ENCODE measurements at places on chromosomes 6 and 20.
A peak's percentile ranks its signal among the peaks of the same experiment; 100 is the strongest.

DNA sequence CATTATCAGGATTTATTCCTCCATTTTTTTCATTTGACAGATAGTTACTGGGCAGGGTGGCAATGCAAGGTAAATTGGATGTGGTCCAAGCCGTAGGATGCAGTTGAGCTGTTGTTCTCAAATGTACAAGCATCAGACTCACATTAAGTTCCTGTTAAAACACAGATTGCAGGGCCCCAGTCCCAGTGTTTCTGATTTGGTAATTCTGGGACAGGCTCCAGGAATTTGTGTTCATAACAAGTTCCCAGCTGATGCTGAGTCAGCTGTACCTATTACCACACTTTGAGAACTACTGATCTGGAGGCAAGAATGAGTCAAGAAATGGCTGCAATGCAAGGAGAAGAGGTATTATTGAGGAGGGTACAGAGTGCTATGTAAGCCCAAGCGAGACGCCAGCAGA is 11.7 kb downstream of the TMEM244 start:
- no peak for DNase-seq

GRCh38 chr6:9646342-9647070 is 768.4 kb downstream of the TFAP2A start:
- no peak for DNase-seq

- no peak for DNase-seq
Measured at GRCh38 chr6:139386404-139386803, 12.0 kb upstream of the CITED2 start.

GRCh38 chr20:38043512-38044300 is 10.2 kb downstream of the RPRD1B start:
- no peak for DNase-seq

DNA sequence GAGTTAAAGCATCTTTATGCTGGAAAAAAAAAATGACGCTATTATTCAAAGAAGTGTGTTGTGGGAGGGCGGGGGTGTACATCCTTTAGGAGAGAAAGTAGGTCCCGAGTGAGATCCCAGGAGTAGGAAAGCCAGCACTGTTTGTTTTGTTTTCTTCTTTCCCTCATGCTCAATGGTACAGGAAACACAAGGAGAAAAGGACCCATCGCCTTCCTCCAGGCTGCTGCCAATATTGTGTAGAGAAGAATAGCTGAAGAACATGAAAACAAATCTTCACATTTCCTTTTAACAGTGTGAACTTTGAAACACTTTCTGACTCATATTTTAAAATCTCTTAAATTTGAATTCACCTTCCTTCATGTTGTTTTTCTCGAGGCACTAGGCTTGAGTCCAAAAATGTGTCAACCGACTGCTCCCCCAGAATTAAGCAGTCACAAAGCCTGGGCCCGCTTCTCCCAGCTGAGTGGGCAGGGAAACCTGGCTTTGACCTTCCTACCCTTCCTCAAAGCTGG is 22.3 kb downstream of the PPP1R16B start:
- no peak for DNase-seq

DNA sequence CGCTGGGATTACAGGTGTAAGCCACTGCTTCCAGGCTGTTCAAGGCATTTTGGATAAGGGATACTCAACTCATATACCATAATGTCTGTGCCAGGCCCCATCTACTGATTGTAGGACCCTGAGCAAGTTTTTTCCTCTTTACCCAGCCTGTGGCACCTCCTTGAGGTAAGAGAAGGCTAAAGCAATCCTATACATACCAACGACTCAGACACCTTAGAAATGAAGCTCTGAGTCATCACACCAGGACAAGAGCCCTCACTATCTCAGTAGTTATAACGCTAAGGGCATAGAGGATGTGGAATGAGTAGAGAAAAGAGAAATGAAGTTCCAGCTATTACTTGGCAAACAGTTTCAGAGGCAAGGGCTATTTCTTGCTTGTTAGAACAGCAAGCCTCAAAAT is 16.9 kb downstream of the NDRG3 start:
- DNase-seq, result no peak

- no peak for DNase-seq
Measured at GRCh38 chr20:5914859-5915258, 35.5 kb downstream of the TRMT6 start.

DNA sequence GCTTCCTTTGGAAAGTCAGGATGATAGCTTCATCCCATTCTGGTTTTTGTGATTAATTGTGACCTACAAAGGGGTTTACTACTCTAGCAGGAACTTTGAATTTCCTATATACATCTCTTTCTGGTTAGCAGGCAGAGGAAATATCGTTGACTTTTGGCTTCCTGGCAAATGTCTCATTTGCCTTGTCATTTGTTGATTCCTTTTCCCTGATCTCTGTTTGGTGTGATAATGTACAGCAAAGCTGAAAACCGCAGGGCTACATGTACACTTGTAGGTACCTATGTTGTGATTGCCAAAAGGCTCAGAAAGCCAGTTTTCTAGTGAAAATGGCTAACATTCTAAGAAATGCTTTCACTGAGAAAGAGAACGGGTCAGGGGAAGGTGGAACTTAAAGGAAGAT is 44.3 kb downstream of the TOP1 start:
- DNase-seq, result no peak

DNA sequence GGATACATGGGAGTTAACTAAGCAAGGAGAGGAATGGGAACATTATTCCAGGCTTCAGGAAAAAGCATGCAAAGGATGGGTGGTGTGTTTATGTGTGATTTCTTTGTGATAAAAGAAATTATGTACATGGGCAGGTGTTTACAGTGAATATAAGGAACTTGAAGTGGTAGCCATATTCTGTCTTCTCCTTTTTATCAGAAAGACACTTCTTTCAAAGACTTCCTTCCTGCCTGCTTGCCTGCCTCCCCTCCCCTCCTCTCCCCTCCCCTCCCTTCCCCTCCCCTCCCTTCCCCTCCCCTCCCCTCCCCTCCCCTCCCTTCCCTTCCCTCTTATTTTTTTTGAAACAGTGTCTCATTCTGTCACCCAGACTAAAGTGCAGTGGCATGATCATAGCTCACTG is 14.4 kb downstream of the CYB5R4 start:
- DNase-seq, result no peak

DNA sequence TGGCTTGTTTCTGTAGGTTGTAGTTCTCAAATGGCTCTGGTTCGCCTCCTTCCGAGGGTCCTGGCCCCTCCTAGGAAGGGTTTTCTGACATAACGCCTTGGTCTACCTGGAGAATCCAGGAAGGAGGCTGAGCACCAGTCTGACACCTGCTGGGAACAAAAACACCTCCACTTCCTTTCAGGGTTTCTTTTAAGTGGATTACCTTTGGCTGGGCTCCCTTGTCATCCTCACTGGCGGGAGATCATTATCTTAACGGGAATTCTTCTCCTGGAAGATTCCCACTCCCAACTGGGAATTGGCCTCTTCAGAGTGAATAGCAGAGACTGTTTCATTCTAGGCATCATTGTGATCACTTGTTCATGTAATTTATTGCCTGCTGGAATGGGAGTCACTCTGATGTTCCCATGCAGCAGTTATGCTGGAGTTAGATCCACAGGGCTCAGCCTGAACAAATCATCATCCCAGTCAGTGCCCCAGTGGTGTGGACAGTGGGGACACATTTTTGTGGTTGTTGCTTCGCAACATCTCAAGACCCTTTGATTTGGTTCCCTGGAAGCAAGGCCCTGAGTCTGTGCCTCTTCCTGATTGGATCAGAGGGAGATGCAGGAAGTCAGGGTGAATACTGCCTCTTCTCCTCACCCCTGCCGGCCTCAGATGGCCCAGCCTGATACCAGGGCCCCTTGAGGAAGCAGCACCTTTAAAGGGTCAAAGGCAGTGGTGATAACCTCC is 49.1 kb downstream of the LYRM2 start:
- DNase-seq, result no peak

DNA sequence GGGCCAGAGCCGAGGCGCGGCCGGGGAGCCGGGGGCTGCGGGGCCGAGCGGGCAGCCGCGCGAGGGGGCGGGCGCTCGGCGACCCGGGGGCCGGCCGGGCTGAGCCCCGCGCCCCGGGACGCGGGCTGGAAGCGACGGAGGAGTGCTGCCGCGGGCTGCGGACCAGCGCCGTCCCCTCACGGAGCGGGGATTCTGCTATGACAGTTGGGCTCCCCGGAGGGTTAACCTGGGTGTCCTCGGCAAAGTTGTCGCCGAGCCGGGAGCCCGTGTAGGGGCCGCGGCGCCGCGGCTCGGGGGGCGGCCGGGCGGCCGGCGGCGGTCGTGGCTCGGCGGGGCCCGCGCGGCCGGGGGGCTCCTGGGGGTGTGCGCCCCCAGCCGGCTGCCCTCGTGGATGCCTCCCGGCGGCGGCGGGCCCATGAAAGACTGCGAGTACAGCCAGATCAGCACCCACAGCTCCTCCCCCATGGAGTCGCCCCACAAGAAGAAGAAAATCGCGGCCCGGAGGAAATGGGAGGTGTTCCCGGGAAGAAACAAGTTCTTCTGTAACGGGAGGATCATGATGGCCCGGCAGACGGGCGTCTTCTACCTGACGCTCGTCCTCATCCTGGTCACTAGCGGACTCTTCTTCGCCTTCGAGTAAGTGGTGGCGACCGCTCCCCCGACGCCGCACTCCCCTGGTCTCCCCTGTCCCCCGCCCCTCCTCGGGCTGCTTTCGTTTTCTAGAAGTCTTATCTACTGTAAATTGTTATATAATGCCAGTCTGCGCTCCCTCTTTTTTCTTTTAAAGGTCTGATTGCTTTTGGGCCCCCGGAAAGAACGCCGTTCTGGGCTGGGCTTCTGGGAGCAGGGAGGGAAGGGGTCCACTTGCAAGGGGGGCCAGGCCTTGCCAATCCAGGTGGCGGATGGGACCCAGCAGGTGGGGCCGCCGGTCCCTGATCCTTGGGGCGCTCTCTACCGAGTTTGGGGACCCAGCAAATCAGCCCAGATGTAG is 936 bp downstream of the ZDHHC14 start:
- DNase-seq, result peak; percentile 45

- no peak for DNase-seq
Measured at GRCh38 chr20:41081276-41081814, 52.7 kb downstream of the TOP1 start.

DNA sequence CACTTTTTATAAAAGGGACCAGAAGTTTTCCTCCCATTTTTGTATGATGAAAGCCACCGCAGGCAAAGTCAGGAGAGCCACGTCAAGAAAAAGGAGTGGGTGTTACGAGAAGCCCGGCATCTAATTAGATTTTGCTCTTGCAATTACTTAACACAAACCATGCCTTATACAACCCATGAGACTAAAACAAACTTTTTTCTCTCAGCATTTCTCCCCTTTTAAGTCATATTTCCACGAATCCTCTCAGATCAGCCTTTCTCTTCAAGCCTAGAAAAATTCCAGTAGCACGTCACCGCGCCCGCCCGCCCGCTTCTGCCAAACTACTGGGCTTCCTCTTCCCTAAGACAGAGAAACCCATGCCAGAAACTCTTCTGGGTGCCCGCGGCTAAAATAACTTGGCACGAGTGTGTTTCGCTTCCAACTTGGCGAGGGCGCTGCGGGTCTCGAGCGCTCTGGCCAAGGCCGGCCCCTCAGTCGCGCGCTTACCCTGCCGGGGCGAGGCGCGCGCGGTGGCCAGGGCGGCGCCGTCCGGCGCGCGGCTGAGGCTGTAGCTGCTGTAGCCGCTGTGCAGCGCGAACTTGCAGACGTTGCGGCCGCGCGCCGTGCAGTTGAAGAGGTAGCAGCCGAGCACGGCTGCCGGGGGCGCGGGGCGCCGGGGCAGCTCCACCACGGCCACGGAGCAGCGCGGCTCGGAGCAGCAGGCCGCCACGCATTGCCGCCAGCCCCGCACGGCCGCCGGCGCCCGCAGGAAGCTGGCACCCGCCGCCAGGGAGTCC is 1.0 kb downstream of the LRP11 start:
- DNase-seq, result peak; percentile 13

DNA sequence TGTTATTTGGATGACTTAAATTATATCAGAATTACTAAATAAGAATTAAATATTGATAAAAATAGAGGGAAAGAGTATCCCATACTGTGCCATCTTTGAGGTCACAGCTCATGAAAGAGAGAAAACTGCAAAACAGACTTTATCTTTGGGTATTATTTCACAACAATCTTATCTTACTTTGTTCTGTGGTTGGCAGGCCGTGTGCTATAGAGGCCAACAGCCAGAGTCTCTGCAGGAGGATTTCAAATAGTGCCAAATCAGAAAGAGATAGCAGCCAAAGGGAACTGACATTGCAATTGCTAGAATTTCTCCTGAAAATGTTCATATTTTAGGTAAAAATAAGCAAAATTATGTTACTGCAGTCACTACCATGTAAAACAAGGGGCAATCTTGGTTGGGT is 354.2 kb downstream of the GRIK2 start:
- DNase-seq, result no peak

DNA sequence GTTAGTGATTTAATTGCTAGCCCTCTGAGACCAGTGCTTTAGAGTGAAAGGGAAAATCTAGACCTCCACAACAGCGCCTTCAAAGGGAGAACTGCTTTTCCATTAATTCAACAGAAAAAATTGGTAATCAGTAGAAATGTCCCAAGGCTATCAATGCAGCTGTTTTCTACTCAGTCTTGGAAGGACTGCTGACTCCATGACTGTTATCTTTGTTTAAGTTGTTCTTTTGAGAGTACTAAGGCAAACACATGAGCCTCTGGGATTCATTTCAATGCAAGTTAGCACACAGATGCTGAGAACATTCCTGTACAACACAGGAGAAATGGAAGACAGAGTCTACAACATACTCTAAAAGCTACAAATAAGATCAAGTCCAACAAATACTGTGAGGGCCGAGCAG is 301.7 kb upstream of the PTCHD4 start:
- DNase-seq, result no peak

- no peak for DNase-seq
Measured at GRCh38 chr20:48703107-48703506, 124.7 kb downstream of the PREX1 start.

DNA sequence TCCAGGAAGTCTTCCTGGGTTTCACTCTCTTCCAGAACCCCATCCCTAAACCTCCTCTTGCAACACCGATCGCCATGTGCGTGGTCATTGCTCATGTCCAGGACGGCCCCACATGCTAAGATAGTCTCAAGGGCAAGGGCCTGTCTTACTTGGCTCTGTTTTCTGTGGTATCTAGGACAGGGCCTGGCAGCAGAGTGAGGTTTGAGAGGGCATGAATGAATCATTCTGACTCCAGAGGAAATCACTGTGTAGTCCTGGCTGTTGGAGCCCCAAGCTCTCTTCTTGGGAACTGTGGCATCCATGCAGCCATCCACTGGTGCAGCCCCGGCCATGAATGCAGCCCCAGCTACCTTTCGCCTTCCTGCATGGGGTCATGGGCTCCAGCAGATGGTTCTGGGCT is 12.4 kb downstream of the SIRPA start:
- DNase-seq, result no peak

DNA sequence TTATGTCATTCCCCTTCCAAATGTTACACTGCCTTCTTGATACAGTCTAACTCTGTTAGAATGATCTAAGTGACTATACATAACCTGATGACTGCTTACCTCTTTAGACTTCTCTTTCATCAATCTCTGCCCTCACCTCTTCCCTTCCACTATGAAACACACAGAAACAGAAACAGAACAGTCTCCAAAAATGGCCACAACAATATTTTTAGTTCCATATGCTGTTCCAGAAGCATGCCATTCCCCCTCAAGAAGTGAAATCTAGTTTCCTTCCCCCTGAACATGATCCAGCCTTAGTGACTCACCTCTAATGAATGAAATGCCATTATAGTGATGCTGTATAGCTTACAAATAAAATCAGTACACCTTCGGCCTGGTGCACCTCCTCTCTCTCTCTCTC is 229.3 kb upstream of the TENT5A start:
- DNase-seq, result no peak

GRCh38 chr6:168582571-168582981 is 141.6 kb downstream of the SMOC2 start:
- no peak for DNase-seq
